NCI-H1930 (cell line): ENCODE measurements at places on chromosomes 13 and 19.

DNA sequence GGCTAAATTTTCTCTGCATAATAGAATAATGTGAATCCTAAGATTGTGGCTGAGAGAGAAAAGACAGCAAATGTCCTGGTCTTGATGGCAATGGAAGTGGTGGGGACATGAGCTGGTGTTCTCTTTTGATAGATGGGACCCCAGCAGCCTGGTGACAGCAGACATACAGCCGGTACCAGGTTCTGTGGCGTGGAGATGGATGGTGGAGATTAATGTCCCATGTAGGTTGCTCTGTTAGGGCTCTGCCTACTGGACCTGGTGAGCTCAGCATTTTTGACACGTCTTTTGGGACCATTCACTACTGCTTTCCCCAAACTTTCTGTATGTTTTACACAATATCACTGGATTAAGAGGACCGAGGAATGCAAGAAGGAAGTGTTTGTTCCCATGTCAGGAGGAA lies 8.2 kb upstream of the SIGLEC14 start:
- no peak for DNase-seq

DNA sequence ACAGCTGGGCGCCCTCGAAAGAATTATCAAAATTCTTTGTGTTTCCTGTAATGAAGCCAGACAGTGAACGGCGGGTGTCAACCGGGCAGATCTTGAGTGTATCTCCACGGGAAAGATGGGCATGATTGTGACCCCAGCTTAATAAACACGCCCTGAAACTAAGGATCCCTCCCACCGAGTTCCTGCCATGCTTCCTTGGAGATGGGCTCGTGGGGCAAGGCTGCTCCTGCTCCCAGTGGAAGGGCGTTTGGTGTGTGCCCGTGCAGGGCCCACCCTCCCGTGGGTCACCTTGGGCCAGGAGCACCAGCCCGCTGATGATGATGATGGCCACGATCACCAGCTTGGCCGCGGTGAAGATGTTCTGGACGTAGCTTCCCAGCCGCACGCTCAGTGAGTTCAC lies 7.4 kb downstream of the SLC7A9 start:
- DNase-seq = no peak

DNA sequence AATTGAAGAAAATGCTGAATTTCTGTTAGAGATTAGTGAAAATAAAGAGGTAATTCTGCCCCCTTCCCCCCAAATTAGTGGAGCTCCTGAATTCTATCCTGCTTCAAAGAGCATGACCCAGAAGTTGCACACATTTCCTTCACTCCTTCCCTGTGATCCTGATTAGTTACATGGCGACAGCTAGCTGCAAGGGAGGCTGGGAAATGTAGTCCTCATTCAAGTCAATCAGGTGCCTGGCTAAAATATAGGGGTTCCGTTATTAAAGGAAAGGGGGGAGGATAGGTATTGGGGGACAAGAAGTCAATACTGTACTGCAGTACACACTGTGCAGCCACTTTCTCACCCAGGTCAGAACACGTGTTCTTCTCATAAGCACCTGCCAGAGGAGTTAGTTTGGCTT lies 65.8 kb downstream of the SIPA1L3 start:
- no peak for DNase-seq

GRCh38 chr13:43071824-43072223 lies 48.4 kb downstream of the DNAJC15 start:
- DNase-seq = no peak

DNA sequence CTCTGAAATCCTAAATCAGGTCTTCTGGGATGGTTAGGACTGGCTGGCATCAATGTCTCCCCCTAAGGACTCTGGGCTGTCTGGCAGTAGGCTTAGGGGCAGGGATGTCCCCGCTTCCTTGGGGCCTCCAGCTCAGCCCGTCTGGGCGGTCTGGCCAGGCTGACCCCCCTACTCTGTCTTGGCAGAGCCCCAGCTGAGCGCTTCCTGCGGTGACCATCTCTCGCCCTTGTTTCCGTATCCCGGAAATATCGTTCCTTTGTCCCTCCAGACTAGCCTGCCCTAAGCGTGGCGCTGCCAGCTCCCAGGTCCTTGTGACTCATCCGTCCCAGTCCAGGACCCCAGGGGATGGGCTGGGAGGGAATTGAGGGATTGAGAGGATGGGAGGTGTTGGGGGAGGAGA lies 11.3 kb downstream of the GTPBP3 start:
- DNase-seq = no peak

DNA sequence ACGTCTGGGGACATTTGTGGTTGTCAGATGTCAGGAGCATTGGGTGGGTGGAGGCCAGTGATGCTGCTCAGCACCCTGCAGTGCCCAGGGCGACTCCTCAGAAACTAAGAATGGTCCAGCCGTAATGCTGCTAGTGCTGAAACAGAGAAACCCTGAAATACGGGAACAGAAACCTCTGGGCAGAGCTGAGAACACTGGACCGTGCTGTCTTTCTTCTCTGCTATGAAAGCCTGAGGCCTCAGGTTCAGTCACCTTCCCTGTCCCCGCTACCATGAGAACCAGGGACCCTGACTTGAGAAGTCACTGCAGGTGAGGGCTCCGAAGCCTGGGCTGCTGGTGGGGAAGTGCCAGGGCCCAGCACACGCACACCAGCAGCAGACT lies 13.4 kb downstream of the CAPS start:
- no peak for DNase-seq

DNA sequence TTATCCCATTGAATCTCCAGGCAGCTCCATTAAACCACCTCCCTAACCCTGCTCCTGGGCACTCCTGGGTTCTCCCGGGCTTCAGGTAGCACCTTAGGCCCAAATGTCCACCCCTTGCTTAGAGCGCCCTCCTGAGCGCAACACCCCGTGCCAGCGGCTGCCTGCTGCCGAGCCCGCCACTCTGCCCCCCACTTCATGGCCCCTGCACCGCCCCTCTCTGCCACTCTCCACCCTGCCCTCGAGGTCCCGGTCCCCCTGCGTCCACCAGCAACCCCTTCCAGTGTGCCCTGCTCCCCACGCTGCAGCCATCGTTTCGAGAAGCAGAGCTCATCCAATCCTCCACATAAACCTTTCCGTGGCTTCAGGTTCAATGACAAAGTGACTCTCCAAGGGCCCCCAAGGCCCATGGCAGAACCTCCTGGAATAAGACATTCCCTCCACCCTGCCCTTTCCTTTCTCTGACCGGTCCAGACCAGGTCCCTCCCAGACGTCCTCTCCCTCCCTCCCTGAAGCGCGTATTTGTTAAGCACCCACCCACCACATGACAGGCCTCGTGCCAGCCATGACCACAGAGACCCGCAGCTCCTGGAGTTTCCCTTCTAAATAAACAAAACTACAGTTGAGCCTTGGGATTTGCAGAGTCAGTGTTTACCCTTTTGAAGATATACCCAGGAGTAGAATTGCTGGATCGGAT lies 66.6 kb downstream of the ARHGEF18 start:
- DNase-seq = no peak

DNA sequence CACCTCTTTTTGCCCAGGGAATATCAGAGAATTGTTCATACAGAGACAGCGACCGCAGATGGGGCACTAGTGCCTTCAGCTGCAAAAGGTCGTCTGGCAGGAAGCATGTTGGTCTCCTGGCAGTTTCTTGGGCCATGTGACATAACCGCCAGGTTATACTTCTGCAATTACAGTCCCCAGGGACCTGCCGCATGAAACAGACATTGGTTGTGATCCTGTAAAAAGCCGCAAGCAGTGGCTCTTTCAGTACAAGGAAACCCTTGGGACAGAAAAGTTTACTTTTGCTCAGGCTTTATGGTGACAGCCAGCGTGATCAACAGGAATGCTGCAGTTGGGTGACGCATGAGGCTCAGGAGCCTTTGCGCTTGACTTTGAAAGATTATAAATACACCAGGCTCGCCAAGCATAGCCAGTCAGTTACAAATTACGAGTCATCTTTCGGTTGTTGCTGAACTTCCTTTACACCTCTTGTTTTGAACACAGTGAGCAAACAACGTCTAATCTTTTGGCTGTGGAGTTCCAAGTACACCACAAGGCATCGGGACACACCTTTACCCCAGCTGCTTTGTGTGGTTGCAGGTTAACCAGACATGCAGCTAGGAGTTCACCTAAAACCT lies 50.5 kb upstream of the UBE2L5 start:
- peak; percentile 16 for DNase-seq

DNA sequence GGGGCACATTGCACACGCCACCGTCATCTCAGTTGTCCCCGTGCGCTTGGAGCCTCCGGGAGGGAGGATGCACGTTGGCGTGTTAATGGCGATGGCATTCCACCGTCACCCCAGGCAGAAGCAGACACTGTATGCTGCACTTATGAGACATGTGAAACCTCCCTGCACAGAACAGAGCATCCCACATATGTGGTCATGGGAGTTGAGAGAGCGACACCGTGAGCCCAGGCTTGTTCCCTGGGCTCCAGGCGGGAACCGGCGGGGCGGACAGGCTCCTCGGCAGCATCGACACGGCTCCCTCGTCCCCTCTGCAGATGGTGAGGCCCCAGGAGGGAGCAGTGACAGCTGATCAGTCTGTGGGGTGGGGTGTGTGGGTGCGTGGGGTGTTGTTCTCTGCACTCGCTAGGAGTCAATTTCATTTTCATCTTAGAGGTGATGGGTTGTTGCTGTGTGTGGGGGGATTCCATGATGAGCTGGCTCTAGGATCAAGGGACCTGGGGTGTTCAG lies 40.4 kb downstream of the CRTC1 start:
- no peak for DNase-seq

- DNase-seq = no peak
Measured at GRCh38 chr13:95601906-95602305, 42.6 kb downstream of the DZIP1 start.

GRCh38 chr19:8331263-8331845 lies 10.1 kb downstream of the RPS28 start:
- no peak for DNase-seq

DNA sequence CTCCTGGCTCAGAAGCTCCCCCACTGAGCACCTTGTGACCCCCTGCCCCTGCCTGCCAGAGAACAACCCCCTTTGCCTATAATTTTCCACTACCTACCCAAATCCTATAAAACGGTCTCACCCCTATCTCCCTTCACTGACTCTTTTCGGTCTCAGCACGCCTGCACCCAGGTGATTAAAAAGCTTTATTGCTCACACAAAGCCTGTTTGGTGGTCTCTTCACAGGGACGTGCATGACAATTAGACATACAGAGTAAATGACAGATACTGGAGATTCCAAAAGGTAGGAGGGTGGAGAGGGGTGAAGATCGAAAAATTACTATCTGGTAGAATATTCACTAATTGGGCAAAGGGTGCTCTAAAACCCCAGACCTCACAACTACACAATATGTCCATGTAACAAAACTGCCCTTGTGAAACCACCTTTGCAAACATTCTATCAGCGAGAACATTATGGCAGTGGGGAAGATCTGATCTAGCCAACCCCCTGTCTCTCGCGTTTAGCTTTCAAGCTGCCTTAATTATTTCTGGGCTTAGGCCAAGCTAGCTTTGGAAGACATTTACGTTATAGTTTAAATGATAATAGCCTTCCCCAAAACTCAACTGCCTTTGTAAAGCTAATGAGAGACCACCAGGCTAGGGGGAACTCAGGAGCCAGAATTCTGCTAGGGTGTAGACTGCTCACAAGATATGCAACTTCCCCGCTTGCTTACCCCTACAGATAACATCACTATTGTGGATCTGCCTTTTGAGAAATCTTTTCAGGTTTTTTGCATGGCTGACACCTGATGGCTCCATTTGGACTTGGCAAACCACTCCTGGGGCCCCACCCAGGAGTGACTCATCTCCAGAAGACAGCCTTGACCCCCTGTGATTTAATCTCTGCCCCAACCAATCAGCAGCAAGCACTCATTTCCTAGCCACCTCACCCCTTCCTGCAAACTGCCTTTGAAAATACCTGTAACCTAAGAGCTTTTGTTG lies 1534.0 kb upstream of the SPRY2 start:
- DNase-seq = no peak

- peak; percentile 37 for DNase-seq
Measured at GRCh38 chr13:50080203-50080910, 65.1 kb downstream of the KCNRG start.

DNA sequence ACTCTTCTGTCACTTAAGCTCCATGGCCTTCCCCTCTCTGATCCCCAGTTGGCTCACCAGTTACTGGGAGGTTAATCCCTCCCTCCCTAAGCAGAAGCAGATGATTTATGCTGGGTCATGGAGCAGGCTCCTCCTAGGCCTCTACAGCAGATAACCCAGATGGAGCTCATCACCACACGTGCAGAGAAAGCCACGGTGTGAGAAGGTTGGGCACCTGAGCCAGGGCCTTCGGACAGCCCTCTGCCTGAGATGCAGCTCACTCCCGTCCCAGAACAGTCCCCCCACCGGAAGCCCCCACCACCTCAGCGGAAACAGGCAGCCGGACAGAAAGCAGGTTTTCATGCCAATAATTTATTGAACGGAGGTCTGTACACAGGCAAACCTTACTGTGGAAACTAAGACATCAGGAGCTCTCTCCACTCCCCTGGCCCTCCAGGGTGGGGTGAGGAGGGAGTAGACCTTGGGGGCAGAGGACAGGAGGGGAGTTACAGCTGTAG lies 9.8 kb downstream of the ZNF526 start:
- DNase-seq = no peak

DNA sequence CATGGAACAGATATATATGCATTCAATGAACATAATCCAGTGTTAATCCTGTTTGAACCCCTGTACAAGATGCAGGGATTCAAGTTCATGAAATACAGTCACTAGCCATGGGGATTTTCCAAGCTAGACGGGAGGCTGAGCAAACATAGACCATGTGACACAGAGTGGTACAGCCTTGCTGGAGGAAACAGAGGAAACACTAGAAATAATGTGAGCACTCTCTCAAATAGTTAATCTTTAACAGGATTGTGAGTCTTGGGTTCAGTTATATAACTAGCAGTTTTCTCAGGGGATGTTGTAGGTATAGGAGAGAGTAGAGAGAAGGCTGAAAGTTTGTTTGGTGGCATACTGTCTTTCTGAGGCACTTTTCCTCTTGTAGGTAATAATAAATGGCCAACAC lies 13.9 kb upstream of the LGALS16 start:
- DNase-seq = no peak

DNA sequence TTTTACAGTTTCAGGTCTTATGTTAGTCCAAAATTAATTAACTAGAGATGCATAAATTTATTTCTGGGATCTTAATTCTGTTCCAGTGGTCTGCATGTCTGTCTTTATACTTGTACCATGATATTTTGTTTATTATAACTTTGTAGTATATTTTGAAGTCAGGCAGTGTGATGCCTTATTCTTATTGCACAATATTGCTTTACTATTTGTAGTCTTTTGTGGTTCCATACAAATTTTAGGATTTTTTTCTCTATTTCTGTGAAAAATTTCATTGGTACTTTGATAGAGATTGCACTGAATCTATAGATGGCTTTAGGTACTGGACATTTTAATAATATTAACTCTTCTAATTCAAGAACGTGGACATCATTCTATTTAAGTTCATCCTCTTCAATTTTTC lies 304.0 kb downstream of the GPC5 start:
- no peak for DNase-seq

- no peak for DNase-seq
Measured at GRCh38 chr19:48218997-48219396, 36.7 kb downstream of the CARD8 start.

- DNase-seq = peak; percentile 75
Measured at GRCh38 chr13:95644601-95645052, at the start of gene DZIP1. TSS of gene DZIP1 (minus strand) at chr13:95644706. CDS start at chr13:95642029, 2,677 bp downstream.
